ENCODE measurements at places on chromosomes 6 and 20. TPM values are rescaled to one million over a fixed set of nuclear protein-coding genes. Genes with fewer than 3 reads are reported as not detected.

GRCh38 chr6:14702678-14703077, 543.2 kb upstream of the JARID2 start:
- DNase-seq: no peak

DNA sequence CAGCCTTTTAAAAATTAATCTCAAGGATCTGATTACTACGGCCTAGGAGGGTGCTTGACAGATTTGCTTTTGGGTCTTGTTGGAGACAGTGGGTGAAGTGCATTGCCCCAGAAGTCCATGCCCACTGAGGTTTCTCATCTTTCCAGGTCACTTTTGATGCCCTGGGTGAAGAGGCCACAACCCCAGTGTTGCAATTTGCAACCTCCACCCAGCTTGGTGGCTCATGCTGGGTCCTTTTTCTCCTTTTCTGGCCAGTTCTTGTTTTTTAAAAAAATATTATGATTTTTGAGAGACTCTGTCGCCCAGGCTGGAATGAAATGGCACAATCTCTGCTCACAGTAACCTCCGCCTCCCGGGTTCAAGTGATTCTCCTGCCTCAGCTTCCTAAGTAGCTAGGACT, 9.4 kb downstream of the STX11 start:
- DNase-seq: no peak

The METTL24 gene
- total RNA-seq: not detected

The ID1 gene
- total RNA-seq: 1,848 TPM

The C20orf204 gene
- 0.69 TPM for total RNA-seq

The HLA-DQB1 gene
- total RNA-seq: not detected

Measured in HT-29 (cell line).